Activated naive CD4-positive, alpha-beta T cell treated with anti-CD3 and anti-CD28 coated beads for 36 hours (primary cell): ENCODE measurements at places on chromosomes 3 and 15. TPM values are rescaled to one million over a fixed set of nuclear protein-coding genes. Genes with fewer than 3 reads are reported as not detected.

- DNase-seq, result no peak
Observed at GRCh38 chr3:131457220-131457619, 45.6 kb downstream of the MRPL3 start.

GRCh38 chr3:190485830-190486532 is 27.9 kb upstream of the IL1RAP start:
- DNase-seq, result no peak

- no peak for DNase-seq
Observed at GRCh38 chr3:65678516-65678915, 360.2 kb downstream of the MAGI1 start.

TGM5 gene
- not detected for total RNA-seq

- DNase-seq, result no peak
Observed at GRCh38 chr3:127377801-127378655, 90.2 kb upstream of the PRR20G start.

PAK6 gene
- total RNA-seq, result not detected

DNA sequence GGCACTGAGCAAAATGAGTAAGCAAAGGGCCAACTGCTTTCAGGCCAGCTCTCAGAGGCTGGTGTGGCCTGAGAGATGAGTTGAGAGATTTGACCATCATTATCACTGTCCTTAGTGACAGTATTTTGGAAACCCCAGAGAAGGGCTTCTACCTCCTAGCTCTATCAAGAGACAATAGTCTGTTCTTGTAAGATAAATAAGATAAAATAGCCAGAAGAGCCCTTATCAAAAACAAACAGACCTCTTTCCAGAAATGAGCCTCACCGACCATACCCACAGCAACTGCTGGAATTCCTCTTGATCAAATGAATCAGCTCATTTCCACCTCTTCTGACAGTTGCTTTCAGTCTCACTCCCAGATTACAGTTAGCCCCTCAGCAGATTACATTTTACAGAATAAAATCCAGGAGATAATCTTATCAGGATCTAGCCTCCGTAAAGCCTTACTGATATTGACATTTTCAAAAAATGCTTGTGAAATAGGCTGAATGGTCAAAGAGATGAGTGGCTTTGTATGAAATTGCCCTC is 4.5 kb downstream of the HDC start:
- DNase-seq, result no peak

- no peak for DNase-seq
Observed at GRCh38 chr3:9330166-9330703, 32.6 kb upstream of the THUMPD3 start.

DLL4 gene
- total RNA-seq, result 0.14 TPM

CADPS gene
- total RNA-seq, result not detected

EPHA3 gene
- total RNA-seq, result not detected

B2M gene
- 5,703 TPM for total RNA-seq

- DNase-seq, result no peak
Observed at GRCh38 chr3:48402281-48402732, 27.6 kb downstream of the PLXNB1 start.

DNA sequence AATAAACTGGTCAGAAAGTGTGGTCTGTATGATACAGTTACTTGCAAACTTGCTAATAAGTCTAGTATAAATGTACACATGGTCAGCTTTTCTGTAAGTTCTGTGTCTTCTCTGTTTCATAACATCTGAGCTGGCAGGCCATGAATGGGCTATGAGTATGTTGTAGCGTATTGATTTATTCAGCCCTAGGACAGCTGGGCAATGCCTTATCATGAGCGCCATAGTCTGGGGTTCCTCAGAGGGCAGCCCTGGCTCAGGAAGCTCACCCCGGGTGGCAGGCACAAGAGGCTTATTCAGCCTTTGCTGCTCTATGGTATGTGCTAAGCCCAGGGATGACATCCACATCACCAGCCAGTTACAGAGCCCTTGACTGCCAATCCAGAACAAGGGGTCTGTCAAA is 50.7 kb upstream of the CCR2 start:
- DNase-seq, result no peak

DNA sequence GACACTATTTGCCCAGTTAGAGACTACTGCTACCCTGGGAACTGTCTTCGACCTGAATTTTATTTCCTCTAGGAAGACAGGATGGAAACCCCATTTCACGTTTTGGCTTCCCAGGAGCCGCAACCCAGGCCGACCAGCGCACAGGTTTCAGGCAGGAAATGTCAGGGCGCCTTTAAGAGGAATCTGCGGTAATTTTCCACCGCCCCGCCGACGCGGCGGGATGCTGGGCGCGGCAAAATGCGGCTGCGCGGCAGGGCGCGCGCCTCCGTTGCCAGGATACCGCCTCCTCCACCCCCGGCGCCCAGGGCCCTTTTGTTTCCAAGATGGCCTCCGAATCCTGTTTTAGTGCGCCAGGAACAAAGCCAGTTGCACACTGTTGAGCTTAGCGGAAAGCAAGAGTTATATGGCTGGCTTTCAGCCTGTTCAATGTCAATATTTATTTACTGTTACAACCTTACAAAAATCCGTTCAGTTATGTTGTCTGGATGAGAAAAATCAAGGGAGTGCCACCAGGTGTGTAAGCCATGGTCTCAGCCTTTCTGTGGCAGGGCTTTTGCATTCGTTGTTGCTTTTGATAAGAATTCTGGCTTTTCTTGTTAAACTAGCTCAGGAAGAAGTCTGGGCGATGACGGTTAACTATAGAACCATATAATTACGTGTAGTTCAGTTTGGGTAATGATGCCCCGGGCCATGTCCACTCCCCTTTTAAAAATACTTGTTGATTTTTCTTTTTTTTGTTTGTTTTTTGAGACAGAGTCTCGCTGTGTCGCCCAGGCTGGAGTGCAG is 79.7 kb upstream of the CHD2 start:
- DNase-seq, result peak; percentile 91

CCDC80 gene
- total RNA-seq, result not detected

DNA sequence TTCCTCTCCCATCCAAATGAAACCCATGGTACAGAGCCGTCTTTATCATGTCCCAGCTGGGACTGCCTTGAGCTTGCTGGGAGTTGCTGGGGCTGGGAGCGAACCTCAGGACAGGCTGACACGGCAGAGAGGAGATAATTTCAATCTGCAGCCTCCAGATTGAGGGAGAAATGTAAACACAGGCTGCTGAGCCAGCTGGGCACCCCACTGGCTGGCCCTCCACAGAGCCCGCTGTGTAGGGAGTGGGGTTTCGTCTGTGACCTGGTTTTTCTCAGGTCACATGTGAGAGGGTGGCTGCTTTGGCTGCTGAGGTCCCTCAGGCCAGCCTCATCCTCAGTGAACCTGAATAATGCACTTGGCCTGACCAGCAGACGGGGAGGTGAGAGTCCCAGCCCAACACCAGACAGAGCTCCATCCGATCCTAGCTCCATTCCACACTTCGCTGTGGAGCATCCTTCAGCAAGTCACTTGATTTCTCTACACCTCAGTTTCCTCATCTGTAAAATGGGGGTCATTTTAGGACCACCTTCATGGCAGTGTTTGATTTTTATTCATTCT is 121.6 kb upstream of the MRPS22 start:
- DNase-seq, result no peak

DNA sequence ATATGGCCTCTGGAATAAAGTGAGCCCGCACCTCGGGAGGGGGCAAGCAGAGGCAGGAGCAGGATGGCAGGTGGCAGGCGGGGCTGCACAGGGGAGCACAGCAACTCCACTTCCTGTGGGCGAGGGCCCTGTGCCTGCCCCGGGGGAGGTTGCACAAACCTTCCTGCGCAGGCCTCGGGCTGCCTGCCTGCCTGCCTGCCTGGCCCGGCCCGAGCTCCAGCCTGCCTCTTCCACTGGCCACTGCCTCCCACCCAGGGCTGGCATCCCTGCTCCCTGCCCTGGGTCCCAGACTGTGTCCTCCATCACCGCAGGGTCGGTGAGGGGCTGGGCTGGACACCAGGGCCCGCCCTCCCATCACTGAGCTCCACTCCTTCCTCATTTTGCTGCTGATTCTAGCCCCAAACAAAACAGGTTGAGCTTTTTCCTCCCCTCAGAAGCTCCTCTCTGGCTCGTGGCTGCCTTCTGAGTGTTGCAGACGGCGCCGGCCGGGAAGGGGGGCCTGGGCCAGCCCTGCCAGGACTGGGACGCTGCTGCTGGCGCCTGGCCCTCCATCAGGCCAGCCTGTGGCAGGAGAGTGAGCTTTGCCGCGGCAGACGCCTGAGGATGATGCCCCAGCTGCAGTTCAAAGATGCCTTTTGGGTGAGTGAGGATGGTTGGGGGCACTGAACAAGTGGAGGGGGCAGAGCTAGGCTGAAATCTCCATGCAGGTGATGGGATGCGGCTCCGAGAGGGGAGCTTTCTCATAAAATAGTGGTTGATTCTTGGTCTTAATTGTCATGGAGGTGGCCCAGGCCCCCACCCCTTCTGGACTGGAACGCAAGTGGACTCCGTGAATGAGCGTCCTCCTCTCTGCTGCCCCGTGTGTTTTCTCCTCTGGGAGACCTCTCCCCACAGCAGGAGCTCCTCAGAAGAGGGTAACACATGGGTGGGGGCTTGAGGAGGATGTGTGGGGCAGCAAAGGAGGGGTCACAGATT is at the start of gene PSTPIP1:
PSTPIP1 (plus strand) TSS at position 156 of the 975 bp plus-strand sequence; CDS start at position 604, 448 bp downstream.
- DNase-seq, result peak; percentile 86

GRCh38 chr15:59306520-59307164 is 66.0 kb downstream of the MYO1E start:
- no peak for DNase-seq

GRCh38 chr3:140163159-140163763 is 228.3 kb downstream of the CLSTN2 start:
- no peak for DNase-seq

GRCh38 chr3:150170852-150171520 is 200.3 kb upstream of the PFN2 start:
- no peak for DNase-seq

DNA sequence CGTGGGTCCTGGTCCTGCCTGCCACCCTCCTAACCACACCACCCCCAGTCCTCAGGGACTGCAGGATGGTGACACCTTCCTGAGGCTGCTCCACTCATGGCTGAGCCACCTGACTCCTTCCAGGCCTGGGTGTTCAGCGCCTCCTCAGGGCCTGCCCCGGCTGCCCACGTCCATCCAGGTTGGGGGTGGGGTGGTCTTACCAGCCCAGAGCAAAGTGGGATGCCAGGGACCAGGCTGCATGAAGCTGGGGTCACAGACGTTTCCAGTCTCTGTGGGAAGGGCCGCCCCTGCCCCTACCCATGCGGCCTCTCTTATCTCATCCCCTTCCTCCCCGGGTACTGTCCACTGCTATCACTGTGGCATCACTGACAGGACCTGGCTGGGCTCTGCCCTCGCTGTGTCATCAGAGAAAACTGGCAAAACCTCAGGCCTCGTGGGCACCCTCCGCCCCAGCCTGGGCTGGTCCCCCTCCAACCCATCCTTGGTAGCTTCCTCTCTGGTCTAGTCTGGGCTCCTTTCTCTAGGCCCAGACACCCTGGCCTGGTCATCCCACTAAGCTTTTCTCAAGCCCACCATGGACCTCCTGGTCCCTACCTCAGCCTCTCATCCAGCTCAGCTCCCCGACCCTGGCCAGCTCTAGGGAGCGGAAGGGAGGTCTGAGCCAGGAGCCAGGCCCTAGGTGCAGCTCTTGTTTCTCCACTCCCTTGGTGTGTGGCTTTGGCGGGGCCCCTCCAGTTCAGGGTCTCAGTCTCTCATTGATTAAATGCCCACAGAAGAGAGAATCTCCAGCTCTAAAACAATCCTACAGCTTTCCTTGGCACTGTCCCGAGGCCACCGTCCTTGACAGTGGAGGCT is 32.9 kb downstream of the WNT7A start:
- DNase-seq, result no peak

- DNase-seq, result no peak
Observed at GRCh38 chr3:134797741-134798451, 2.8 kb downstream of the EPHB1 start.

DNA sequence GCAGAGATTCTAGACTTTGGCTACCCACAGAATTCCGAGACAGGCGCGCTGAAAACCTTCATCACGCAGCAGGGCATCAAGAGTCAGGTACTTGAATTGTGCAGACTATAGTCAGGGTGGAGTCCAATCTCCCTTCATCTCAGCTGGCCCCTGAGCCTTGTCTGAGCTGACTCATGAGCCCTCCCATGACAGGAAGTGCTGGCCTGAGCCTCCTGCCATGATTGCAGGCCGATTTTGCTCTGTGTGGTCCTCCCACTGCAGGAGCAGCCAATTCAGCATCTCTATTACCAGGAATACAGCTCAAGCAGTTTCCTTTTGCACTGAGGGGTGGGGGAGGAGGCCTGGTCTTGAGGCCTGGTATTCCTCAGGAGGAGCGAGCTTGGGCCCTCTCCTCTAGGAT is 5.5 kb downstream of the AP2M1 start:
- no peak for DNase-seq

SNAPC5 gene
- total RNA-seq, result 23.9 TPM

DET1 gene
- total RNA-seq, result 2.9 TPM

HIGD2B gene
- total RNA-seq, result 0.19 TPM

MASP1 gene
- total RNA-seq, result not detected

TM6SF1 gene
- 3.4 TPM for total RNA-seq

DNA sequence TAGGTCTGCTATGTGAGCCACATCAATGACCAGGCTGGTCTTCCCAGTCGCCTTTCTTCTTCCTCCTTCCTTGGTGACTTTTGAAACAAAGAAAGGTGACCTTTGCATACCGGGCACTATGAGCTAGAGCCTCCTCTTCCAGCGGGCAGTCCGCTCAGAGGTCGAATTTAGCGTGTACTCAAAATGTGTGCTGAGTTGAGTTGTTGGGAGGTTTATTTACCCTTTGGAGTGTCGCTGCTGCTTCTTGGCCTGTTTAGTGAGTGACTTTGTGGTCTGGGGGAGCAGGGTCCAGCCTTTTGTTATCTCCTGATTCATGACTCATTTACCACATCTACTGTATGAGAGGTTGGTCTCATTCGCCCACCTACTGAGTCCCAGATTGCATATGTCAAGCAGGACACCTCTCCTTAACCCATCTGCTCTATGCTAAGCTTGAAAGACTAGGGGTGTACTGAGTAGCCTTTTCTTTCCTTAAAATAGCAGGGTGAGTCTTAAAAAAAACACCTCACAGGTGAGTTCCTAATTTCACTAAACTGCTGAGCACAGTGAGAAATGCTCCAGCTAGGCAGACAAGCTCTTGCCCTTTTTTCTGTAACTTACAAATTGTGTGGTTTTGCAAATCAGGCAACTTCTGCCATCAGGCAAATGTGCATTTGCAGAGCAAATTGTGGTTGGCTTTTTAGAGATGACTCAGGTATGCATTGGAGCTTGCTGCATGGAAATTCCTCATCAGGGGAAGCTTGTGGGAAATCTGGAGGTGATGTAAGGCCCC is 3.2 kb upstream of the SIAH2 start:
- peak; percentile 46 for DNase-seq

- no peak for DNase-seq
Observed at GRCh38 chr3:38837358-38837757, 21.3 kb upstream of the SCN10A start.

SEMA3G gene
- total RNA-seq, result not detected

RFX7 gene
- 26.6 TPM for total RNA-seq

DNA sequence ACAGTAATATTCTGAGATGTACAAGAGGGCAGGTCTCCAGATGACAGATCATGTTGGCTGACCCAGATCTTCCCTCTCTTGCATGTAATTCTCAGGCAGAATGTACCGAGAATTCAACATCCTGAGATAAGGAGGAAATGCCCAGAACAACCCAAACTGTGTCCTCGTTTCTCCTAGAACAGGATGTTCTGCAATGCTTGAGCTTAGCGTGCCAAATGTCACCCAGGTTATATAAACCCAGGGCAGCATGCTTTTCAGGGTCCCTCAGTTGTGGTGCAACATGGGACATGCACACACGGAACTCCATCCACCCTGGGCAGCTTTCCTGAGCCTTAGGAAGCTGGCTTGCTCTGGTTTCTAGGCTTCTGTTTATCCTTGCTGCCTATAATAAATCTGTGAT is 102.1 kb upstream of the CMC1 start:
- no peak for DNase-seq

RTP1 gene
- total RNA-seq, result not detected
